Activated naive CD8-positive, alpha-beta T cell treated with anti-CD3 and anti-CD28 coated beads for 36 hours (primary cell): ENCODE measurements at places on chromosomes 12 and 14.

DNA sequence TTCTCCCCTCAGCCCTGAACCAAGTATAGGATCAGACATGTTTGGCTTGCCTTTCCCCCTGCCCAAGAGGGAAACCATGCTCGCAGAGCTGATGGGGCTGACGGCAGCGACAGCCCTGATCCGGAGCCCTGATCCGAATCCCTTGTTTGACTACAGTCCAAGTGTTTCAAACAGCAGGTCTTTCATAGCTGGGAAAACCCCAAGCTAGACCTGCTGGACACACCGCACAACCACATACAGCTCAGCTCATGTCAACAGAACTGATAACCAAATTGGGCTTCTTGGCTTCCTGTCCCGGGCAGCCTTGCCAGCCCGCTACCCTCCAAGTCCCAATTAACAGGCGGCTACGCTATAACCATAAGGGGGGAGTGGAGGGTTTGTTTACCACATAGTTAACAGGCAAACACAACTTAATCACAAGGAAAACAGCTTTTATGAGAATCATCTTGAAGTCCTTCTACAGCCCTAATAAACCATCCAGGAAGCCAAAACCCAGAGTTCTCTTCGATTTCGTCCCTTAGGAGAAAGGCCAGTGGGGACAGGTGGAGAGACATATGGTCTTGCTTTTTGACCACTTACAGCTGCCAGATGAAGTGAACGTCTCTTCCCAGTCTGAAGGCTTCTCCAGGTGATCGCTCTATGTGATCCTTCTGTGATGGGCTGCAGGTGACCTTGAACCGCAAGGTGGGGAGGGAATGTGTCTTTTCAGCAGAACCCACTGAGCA, 64.5 kb upstream of the MANSC4 start:
- no peak for DNase-seq

DNA sequence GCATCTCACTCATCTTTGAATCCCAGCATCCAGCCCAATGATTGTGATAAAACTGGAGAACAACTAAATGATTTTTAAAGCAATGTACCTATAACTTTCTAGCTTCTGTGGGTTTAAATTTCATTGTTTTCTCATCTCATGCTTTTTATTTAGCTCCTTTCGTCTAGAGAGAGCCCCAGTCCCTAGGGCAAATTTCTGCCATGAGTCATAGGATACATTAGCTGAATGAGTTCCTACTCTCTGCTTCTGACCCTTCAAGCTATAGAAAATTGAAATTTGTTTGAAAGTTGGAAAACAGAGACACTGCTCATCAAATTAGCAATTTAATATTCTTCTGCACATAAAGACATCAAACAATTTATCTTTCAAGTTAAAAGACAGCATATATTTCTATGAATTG, 113.9 kb downstream of the KIF21A start:
- DNase-seq = no peak

GRCh38 chr14:89908712-89909450, 45.6 kb downstream of the EFCAB11 start:
- no peak for DNase-seq

- DNase-seq = no peak
These were observed 50.5 kb downstream of the FAM222A start for GRCh38 chr12:109764123-109764522.

- DNase-seq = peak; percentile 49
These were observed 256.3 kb upstream of the SFSWAP start for GRCh38 chr12:131454418-131455217.

- no peak for DNase-seq
These were observed 26.4 kb upstream of the FAM222A start for GRCh38 chr12:109687250-109687649.

GRCh38 chr12:50088577-50089335, 3.6 kb downstream of the SMARCD1 start:
- peak; percentile 36 for DNase-seq

GRCh38 chr12:101764051-101764792, 25.0 kb upstream of the SYCP3 start:
- no peak for DNase-seq

DNA sequence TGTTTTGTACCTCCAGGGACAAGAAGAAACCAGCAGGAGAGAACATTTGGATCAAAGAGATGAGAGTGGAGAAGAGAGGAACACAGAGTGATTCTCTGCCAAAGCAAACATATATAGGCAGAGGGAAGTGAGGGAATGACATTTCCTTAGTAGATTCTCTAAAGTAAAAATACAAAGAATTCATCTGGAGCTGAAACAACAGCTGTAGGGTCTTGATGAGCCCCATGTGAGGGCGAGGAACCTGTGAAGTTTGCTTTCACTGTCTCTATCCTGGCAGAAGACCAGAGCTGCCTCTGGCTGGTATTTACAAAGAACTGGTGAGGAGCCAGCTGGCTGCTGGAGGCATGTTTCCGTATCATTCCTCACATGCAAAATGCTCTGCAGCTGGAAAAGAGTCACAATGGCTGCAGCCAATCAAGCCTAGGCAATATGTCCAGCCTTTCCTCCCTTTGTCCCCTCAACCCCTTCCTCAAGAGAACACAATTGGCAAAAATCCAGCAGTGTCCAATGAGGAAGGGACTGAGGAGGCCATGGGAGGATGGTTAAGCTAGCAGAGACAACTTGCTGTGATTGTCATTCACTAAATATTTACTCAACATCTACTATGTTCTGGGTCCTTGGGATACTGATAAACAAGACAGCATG, 122.5 kb downstream of the PHLDA1 start:
- no peak for DNase-seq

GRCh38 chr12:112713471-112713870, 78.1 kb upstream of the RPH3A start:
- no peak for DNase-seq

DNA sequence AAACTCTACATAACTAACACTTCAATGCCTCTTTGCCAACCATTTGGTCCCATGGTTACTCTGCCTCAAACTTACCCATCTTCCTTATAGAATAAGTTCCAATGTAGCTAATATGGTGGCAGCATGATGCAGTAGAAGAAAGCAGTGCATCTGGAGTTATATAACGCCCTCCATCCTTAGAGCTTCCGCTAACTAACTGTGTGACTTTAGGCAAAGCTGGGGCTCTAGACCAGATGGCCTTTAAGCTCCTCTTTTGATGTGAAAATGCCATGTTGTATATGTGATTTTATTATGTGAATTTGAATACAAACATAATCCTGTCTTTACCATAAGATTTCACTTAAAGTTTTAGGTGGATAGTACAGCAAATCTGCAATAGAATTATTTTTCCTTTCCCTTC, 6.1 kb downstream of the ABCD2 start:
- no peak for DNase-seq

DNA sequence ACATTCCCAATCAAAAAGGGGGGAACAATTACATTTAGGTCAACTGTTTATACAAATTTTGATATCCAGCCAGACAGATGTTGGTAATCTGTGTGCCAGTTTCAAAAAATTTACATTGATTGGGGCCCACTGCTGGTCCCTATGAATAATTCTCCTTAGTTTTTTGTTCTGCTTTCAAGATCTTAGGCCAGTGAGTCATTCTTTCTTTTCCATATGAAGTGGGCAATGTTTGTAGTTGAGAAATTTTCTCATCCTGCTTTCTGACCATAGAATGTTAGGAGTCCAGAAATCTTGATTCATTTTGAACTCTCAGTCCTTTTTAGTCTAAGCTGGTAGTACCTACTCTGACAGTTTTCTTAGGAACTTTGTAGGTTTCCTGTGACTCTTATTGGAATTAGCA, 244.3 kb downstream of the DIO2 start:
- DNase-seq = no peak

GRCh38 chr12:115185506-115185905, 501.5 kb upstream of the TBX3 start:
- no peak for DNase-seq

GRCh38 chr12:13799574-13799973, 181.8 kb downstream of the GRIN2B start:
- DNase-seq = no peak

- DNase-seq = no peak
These were observed 96.1 kb upstream of the EGLN3 start for GRCh38 chr14:34046799-34047520.

- DNase-seq = no peak
These were observed 47.1 kb upstream of the ANKS1B start for GRCh38 chr12:100031836-100032235.

- DNase-seq = peak; percentile 12
These were observed 94.4 kb downstream of the CRACR2A start for GRCh38 chr12:3658327-3659163.

DNA sequence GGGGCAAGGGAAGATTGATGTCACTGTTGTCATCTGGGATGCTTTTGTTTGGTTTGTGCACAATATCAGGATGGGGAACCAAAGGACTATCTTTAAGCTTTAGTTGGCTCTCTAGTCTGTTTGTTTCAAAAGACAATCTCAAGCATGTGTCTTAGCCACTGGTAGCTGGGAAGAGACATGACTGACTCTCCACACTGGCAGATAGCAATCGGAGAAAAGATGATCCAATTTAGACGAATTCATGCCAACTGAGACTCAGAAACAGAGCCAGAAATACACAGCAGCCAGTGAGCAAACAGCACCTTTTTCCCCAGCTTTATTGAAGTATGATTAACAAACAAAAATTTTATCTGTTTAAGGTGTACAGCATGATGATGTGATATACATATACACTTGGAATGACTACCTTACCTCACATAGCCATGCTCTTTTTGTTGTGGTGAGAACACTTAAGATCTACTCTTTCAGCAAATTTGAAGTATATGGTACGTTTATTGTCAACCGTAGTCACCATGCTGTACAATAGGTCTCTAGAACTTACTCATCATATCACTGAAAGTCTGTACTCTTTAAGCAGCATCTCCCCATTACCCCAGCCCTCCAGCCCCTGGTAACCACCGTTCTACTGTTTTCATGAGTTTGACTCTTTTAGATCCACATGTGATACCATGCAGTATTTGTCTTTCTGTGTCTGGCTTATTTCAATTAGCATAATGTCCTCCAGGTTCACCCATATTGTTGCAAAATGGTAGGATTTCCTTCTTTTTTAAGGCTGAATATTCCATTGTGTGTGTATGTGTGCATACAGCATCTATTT, 50.6 kb downstream of the DUSP16 start:
- no peak for DNase-seq

DNA sequence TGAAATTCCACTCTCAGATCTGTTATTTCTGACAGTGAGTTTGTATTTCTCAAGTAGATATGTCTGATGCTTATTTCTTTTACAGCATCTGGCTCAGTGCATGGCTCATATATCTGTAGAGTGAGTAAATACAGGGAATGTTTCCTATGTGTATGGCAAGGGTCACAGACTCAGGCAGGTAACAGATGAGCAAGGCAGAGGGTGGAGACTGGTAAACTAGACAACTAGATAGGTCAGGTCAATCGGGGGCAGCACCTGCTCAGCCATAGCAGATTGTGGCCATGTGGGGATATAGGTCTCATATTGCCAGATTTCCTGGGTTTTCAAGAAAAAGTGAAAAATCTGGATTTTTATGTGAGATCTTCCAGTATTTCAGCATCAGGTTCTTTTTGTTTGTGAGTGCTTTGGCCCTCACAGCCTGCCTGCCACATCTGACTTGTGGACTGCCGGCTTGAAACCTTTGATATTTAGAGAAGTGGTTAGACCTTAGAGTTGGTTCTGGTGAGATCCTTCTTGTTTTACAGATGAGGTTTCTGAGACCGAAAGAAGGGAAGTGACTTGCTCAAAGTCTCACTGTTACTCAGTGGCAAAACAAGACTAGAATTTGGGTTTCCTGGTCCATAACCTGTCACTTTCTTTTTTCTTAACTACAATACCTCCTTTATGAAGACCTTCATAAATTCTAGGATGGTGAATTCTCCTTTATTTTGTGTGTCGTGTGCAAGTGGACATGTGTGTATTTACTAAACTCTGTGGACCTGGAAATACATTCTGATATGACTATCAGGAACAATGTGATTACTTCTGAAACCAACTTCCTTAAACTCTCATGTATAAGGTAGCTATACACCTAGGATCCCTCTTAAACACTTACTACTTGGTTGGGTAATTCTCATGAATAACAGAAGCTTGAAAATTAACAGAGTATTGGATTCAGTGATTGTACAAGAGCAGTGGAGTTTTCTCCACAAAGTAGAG, 34.4 kb downstream of the PROX2 start:
- DNase-seq = peak; percentile 23

- DNase-seq = no peak
These were observed 17.5 kb downstream of the CBX5 start for GRCh38 chr12:54262403-54262925.
